Activated T-helper 1 cell treated with anti-CD3 and anti-CD28 coated beads, Interleukin-12 subunit alpha, Interleukin-12 subunit beta, Interleukin-2, Interleukin-4 antibody, amounts not matched to agents 30 ng/mL and 10 ng/mL and 1 ng/mL, durations not matched to agents 14 hours and 24 hours and 36 hours (primary cell): ENCODE measurements at places on chromosomes 11 and 22.
A peak's percentile ranks its signal among the peaks of the same experiment; 100 is the strongest.

GRCh38 chr11:131385763-131386390, 15.5 kb downstream of the NTM start:
- H3K4me1 ChIP-seq, result no peaks in the 10 kb centered on the region
- H3K27me3 ChIP-seq, result no peaks in the 10 kb centered on the region
- H3K36me3 ChIP-seq, result no peaks in the 10 kb centered on the region
- H3K4me3 ChIP-seq, result no peak overlapping the region
- no peak for DNase-seq

GRCh38 chr11:131388030-131388429, 17.6 kb downstream of the NTM start:
- no peak for DNase-seq
- no peaks in the 10 kb centered on the region for H3K27me3 ChIP-seq
- no peaks in the 10 kb centered on the region for H3K36me3 ChIP-seq
- H3K4me1 ChIP-seq, result no peaks in the 10 kb centered on the region
- no peak overlapping the region for H3K27ac ChIP-seq

DNA sequence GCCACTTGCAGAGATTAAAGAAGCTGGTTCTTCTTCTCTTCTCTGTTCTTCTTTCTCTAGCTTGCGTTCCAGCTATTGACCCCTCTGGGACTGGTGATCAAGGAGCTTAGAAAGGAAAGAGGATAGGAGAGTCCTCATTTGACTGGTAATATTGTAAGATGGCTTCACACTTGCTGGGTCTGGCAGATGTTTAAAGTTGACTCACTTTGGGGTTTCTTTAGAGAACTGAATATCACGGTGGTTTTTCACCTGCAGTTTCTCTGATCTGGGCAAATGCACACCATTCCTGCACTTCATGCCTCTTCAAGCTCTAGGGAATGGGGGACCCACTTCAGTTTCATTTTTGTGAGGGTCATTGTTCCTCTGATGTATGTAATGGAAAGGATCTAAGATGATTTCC, 41.8 kb upstream of the DEUP1 start:
- peaks cover 2% of the 10 kb centered on the region for H3K27me3 ChIP-seq
- no peak overlapping the region for H3K4me3 ChIP-seq
- no peak for DNase-seq
- no peak overlapping the region for H3K27ac ChIP-seq

DNA sequence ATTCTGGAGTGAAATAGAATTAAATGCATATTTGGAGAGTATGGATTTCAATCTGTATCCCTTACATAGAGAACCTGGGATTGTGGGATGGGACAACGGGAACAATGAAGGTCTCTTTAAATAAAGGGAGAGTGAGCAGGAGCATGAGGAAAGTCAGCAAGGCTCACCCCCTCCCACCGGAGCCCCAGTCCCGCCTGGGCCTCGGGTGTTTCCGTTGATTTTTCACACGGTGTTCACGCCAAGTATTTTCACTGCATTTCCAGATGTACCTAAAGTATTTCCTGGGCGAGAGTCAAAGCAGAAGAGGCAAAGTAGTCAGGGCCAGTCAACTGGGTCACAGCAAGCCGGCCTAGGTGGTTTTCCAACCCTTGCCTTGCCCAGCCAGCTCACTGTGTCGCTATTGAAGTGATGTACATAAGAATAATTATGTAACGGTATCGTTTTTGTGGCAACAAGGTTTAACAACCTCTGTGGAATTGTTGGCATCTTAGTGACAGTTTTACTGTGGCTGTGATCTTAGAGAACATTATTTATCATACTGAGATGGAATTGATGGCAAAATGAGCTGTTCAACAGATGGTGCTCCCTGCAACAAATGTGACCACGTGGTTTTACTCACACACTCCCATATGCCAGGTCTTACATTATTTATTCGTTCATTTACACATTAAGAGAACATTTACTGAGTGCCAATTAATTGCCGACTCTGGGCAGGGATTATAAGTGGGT, 177.3 kb downstream of the ADAMTS15 start:
- no peaks in the 10 kb centered on the region for H3K27me3 ChIP-seq
- H3K36me3 ChIP-seq, result no peaks in the 10 kb centered on the region
- H3K4me1 ChIP-seq, result peaks cover 3% of the 10 kb centered on the region

DNA sequence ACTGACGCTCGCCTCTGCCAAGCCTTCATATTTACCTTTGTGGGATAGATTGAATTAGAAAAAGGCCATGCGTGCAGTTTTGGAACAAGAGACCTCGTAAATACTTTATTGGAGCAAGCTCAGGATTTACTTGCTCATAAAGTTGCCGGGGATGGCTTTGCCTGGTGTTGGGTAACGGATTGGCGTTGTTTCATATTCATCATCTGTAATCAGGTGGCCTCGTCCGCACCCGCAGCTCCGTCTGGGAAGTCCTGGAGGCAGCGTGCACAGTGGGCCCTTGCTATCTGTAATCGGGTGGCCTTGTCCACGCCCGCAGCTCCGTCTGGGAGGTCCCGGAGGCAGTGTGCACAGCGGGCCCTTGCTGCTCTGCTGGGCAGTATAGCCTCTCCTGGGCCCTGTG, 1209.3 kb downstream of the BRD1 start:
- no peak overlapping the region for H3K27ac ChIP-seq
- H3K27me3 ChIP-seq, result no peaks in the 10 kb centered on the region
- H3K4me3 ChIP-seq, result no peak overlapping the region
- no peaks in the 10 kb centered on the region for H3K36me3 ChIP-seq
- no peak for DNase-seq
- no peaks in the 10 kb centered on the region for H3K4me1 ChIP-seq

- DNase-seq, result no peak
- H3K27me3 ChIP-seq, result peaks cover 17% of the 10 kb centered on the region
- no peak overlapping the region for H3K4me3 ChIP-seq
- H3K36me3 ChIP-seq, result no peaks in the 10 kb centered on the region
These were observed 62.6 kb upstream of the PHF21B start for GRCh38 chr22:45072322-45072903.

- H3K4me3 ChIP-seq, result no peak overlapping the region
- peaks cover 40% of the 10 kb centered on the region for H3K27me3 ChIP-seq
- no peak overlapping the region for H3K27ac ChIP-seq
These were observed 35.3 kb downstream of the MAP6 start for GRCh38 chr11:75633409-75634066.

- no peaks in the 10 kb centered on the region for H3K36me3 ChIP-seq
- peaks cover 15% of the 10 kb centered on the region for H3K4me1 ChIP-seq
- no peak overlapping the region for H3K4me3 ChIP-seq
- no peak for DNase-seq
- H3K27ac ChIP-seq, result no peak overlapping the region
- H3K27me3 ChIP-seq, result peaks cover 23% of the 10 kb centered on the region
These were observed 7.3 kb downstream of the INS start for GRCh38 chr11:2153581-2154194.

DNA sequence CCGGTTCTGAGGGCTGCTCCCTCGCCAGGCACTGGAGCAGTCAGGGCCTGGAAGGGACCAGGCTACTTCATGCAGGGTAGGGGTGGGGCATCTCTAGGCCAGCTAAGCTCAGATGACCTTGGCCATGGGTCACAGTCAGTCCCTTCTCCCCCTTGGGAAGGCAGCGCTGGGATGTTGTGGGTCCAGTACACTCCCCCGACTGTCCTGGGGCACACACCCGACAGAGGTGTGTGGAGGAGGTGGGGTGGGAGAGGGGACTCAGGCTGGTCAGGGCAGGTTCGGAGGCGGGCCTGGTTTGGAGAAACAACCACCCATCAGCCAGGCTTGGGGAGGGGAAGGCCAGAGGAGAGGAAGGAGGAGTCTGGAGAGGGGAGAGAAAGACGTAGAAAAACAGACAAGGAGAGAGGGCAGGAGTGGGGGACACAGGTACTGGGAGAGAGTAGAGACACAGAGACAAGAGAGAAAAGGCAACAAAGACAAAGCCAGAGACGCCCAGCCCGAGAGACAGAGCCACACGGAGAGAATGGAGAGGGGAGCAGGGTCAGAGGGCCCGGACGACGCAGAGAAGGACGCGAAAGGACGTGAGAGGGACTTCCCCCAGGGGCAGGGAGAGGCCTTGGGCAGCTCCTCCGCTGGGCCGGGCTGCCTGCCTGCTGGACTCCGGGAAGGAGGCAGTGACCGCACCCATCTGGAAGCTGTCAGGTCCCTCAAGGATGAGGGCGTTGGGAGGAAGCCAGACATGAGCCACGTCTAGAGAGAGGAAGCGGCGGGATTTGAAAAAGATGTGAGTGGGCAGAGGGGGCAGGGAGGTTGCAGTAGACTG, 30.6 kb upstream of the TSKU start:
- H3K4me1 ChIP-seq, result no peaks in the 10 kb centered on the region
- peaks cover 6% of the 10 kb centered on the region for H3K27me3 ChIP-seq
- DNase-seq, result no peak
- H3K36me3 ChIP-seq, result no peaks in the 10 kb centered on the region

- H3K36me3 ChIP-seq, result no peaks in the 10 kb centered on the region
- DNase-seq, result no peak
- H3K27me3 ChIP-seq, result no peaks in the 10 kb centered on the region
- H3K4me3 ChIP-seq, result no peak overlapping the region
- no peaks in the 10 kb centered on the region for H3K4me1 ChIP-seq
- H3K27ac ChIP-seq, result no peak overlapping the region
These were observed 32.9 kb upstream of the FSHB start for GRCh38 chr11:30197869-30198268.

- H3K27me3 ChIP-seq, result no peaks in the 10 kb centered on the region
- H3K27ac ChIP-seq, result peak overlapping the region; percentile 34
- H3K4me3 ChIP-seq, result no peak overlapping the region
- DNase-seq, result peak; percentile 47
- H3K36me3 ChIP-seq, result peaks cover 28% of the 10 kb centered on the region
- peaks cover 23% of the 10 kb centered on the region for H3K4me1 ChIP-seq
These were observed 38.5 kb upstream of the CYP2D6 start for GRCh38 chr22:42169055-42169469.

- peaks cover 4% of the 10 kb centered on the region for H3K27me3 ChIP-seq
- no peak for DNase-seq
- no peaks in the 10 kb centered on the region for H3K4me1 ChIP-seq
These were observed 5.6 kb upstream of the GLYATL1 start for GRCh38 chr11:58933661-58934060.

DNA sequence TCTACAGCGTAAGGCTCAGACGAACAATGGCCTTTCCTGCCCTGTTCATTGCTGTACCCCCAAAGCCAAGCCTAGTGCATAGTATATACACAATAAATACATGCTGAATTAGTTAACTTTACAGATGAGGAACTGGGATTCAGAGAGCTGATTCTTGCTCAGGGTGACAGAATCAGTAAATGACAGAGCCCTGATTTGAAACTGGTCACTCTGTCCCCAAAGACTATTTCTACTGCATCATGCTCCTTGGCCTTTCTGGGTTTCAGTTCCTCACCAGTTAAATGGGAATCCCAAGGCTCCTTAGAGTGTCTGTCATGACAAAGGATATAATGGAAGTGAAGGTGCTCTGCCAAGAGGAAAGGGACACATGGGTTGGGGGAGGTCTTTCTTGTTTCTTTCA, 50.5 kb upstream of the TSKU start:
- H3K4me1 ChIP-seq, result no peaks in the 10 kb centered on the region
- H3K4me3 ChIP-seq, result no peak overlapping the region
- no peaks in the 10 kb centered on the region for H3K36me3 ChIP-seq
- no peak for DNase-seq
- H3K27ac ChIP-seq, result no peak overlapping the region

DNA sequence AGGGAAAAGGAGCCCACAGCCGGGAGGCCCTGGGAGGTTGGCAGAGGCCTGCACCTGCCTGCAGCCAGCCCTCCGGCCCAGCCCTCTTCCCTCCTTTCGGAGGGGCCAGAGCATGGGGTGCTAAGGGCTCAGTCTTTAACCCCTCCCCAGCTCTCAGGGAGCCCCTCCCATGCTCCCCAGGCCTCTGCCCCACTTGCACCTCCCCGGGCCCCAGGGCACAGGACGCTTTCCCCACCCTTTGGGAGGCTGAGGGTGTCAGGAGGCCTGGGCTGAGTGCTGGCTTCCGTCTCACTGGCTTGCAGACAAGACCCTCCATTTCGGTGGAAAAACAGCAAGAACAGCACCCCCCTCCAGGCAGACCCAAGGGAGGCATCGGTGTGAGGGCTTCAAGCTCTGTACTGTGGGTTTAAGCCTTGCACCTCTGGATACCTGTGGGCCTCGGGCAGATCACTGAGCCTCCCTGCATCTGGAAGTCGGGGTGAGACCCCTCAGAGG, 7.3 kb downstream of the ASCL2 start:
- H3K27me3 ChIP-seq, result no peaks in the 10 kb centered on the region
- H3K36me3 ChIP-seq, result no peaks in the 10 kb centered on the region
- H3K4me3 ChIP-seq, result no peak overlapping the region
- peaks cover 16% of the 10 kb centered on the region for H3K4me1 ChIP-seq
- no peak overlapping the region for H3K27ac ChIP-seq
- DNase-seq, result no peak

- peaks cover 13% of the 10 kb centered on the region for H3K36me3 ChIP-seq
- H3K27ac ChIP-seq, result no peak overlapping the region
- peaks cover 42% of the 10 kb centered on the region for H3K4me1 ChIP-seq
- H3K27me3 ChIP-seq, result no peaks in the 10 kb centered on the region
- no peak for DNase-seq
These were observed 4.4 kb downstream of the FBXO7 start for GRCh38 chr22:32478994-32479393.

GRCh38 chr11:81359476-81359875, 1374.2 kb downstream of the FAM181B start:
- no peak overlapping the region for H3K4me3 ChIP-seq
- DNase-seq, result no peak
- no peaks in the 10 kb centered on the region for H3K4me1 ChIP-seq
- H3K27me3 ChIP-seq, result no peaks in the 10 kb centered on the region
- no peak overlapping the region for H3K27ac ChIP-seq

DNA sequence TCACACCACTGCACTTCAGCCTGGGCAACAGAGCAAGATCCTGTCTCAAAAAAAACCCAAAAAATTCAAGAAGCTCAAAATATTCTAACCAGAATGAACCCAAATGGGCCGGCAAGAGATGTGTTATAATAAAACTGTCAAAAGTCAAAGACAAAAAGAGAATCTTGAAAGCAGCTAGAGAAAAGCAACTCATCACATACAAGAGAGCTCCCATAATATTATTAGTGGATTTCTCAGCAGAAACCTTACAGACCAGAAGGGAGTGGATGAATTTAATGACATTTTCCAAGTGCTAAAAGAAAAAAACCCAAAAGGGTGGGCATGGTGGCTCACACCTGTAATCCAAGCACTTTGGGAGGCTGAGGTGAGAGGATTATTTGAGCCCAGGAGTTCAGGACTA, 22.9 kb upstream of the HORMAD2 start:
- no peak overlapping the region for H3K4me3 ChIP-seq
- DNase-seq, result no peak
- H3K27ac ChIP-seq, result no peak overlapping the region
- H3K4me1 ChIP-seq, result no peaks in the 10 kb centered on the region
- peaks cover 6% of the 10 kb centered on the region for H3K27me3 ChIP-seq

- no peak for DNase-seq
- no peak overlapping the region for H3K27ac ChIP-seq
- no peak overlapping the region for H3K4me3 ChIP-seq
- H3K27me3 ChIP-seq, result peaks cover 36% of the 10 kb centered on the region
- H3K36me3 ChIP-seq, result peaks cover 5% of the 10 kb centered on the region
These were observed 1.8 kb upstream of the DENND5A start for GRCh38 chr11:9266926-9267325.

GRCh38 chr22:36853407-36854099, 7.3 kb upstream of the NCF4 start:
- H3K4me3 ChIP-seq, result peak overlapping the region; percentile 11
- peaks cover 32% of the 10 kb centered on the region for H3K4me1 ChIP-seq
- peaks cover 12% of the 10 kb centered on the region for H3K27me3 ChIP-seq
- peak; percentile 82 for DNase-seq
- peak overlapping the region; percentile 73 for H3K27ac ChIP-seq
